ENCODE measurements at places on chromosomes 16 and 17. TPM values are rescaled to one million over a fixed set of nuclear protein-coding genes. Genes with fewer than 3 reads are reported as not detected.

GRCh38 chr16:818592-818991, 18.1 kb upstream of the GNG13 start:
- DNase-seq, result no peak

DNA sequence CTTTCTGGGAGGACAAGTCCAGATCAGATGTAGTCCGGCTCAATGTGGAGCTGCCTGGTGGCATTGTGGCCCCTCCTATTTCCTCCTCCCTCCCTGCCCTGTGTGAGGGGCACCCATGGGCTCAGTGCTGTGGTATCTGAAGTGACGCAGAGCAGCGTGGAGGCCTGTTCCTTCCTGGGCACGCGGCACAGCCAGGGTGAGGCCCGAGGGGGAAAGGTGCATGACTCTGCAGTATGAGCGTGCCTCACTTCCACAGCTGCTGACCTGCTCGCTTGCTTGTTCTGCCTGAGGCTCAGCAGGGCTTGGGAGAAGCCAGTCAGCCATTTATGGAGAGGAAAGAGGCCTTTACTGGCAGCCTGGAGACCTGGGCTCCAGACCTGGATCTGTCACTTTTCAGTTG, 11.7 kb downstream of the TMEM238L start:
- DNase-seq, result no peak

GRCh38 chr17:41777574-41778188, 8.8 kb downstream of the JUP start:
- no peak for DNase-seq

DNA sequence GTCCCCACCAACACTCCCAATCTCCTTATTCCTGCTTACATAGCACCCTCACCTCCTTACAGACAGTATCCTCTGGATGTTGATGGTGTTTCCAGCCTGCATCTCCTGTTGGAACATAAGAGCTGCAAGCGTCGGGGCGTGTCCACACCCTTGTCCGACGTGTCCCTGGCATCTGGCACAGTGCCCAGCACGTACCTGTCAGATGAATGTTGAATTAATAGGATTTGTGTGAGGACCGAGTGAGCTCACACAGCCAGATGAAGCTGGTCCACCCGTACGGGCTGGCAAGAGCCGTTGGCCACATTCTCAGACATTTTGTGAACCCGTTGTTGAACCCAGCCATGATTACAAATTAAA, 12.2 kb upstream of the CBX4 start:
- DNase-seq, result no peak

GRCh38 chr17:12983991-12984884, 33.6 kb downstream of the ELAC2 start:
- DNase-seq, result no peak

DNA sequence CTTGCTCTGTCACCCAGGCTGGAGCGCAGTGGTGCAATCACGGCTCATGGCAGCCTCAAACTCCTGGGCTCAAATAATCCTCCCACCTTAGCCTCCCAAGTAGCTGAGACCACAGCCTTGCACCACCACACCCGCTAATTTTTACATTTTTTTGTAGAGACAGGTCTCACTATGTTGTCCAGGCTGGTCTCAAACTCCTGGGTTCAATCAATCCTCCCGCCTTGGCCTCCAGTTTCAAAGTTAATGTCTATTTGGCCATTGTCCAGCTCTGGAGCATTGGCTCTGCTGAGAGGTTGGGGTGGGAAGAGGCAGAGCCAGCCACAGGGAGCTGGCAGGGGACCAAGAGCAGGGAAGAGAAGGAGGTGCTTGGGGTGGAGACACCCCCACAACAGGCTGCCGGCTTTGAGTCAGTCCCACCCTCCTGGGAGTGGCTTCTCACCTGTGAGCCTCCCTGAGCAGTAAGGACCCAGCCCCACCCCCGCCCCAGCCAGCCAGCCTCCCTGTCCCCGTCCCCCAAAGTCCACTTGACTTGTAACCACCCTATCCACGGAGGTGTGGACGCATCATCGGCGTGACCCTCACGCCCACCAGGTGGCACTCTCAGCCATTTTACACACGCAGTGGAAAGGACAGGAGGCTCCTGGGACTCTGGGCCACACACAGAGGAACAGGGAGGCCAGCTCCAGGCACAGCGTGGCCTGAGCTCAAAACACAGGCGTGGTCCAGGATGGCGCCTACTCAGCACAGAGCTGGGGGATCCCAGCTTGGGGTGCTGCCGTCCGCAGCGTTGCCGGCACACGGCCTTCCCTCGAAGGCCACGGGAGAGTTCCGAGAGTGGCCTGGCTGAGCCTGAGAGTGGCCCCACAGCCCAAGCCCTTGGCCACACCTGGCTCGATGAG, 22.8 kb upstream of the PVALEF start:
- no peak for DNase-seq

- no peak for DNase-seq
Measured at GRCh38 chr16:28290859-28291254, 1.5 kb upstream of the SBK1 start.

DNA sequence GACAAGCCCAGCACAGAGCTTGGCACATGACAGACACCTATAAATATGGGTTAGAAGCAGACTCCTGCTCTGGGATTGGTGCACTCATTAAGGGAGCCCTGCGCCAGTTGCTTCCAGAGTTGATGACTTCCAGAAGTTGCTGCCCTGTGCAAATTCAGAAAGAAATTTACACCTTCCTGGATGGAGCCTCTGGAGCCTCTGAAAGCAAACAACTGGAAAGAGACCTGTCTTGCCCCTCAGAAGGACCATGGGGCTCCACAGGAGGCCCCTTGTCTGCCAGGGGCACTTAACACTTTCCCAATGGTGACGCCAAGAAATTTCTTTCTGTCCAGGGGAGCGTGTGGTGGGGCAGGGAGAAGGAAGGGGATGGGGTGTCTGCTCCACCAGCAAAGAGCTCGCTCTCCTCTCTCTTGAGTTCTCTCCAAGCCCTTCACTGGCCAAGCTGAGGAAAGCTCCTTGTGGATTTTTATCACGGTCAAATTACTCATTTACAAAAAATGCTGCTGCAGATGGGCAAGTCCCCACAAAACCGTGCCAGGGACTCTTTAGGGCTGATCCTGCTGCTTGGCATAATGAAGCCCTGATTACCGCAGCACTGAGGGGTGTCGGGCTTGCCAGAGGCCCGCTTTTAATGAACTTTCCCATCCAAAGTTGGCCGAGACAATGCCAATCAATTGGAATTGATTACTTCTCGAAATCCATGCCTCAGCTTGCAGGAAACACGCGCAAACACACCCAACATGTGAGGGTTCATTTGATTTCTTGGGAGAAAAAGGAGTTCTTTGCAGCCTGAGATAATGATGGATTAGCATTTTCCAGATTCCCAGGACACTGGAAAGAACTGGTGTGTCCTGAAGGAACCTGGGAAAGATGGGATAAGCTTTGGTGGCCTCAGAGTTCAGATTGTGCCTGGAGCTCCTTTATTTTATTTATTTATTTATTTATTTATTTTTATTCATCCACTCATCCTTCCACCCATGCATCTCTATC, 583.6 kb upstream of the CDH5 start:
- DNase-seq, result no peak

DNA sequence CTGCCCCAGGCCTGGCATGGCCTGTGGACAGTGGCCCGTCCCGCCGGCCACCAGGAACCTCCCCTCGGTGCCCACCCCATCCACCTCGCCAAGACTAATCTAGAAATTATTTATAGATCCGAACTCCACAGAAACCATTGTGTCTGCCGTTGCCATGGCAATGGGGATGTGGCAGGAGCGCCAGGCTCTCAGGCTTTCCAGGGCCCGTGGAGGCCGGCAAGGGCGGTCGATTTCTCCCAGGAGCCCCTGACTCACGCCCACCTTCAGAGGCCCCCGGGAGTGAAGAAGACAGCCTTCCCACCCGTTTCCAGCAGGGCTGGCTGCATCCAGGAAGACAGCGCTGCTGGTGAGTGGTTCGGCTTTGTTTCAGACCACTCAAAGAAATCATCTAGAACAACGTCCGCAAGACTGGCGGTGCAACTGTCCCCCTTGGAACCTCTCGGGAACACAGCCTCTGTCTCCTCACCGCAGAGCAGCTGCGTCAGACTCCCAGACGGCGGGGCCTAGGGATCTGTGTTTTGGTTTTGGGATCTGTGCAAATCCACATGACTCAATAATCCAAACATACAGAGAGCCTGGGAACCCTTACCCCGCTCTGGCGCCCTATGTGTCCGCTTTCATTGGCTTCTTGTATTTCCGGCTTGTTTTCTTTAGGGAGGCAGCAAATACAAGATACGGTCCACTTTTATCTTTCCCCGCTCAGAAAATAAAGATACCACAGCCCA, 48.5 kb upstream of the ZCCHC14 start:
- no peak for DNase-seq

GRCh38 chr16:80200079-80200478, 340.7 kb upstream of the DYNLRB2 start:
- no peak for DNase-seq

DNA sequence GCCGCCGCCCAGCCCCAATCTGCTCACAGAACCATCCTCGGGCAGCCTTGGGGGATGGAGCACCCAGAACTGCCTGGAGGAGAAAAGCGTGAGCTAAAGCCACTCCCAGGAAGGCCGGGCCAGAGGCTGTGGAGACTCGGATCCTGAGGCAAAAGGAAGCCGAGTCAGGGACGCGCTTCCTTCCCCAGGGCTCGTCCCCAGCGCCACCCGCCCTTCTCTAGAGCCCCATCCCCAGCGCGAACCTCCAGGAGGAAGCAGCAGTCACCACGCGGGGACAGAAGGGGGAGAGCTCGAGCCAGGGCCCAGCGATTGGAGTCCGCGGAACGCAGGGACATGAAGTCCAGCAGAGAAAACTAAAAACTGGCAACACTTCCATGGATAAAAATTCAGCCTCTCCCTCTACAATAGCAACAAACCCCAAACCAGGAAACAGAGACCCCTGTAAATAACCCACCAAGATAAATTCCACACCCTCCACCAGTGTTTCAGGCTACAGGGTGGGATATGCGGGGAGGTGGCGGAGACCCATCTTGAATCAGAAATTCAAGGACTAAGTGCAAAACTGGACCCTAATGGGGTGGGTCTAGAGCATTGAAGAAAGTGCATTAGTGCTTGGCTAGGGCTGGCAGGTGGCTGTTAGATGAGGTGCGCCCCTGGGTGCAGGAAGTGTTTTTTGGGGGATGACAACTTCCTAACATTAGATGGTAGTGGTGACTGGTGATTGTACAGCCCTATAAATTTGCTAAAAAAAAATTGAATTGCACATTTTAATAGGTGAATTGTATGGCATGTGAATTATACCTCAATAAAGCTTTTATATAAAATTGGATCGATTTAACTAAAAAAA, 116.1 kb upstream of the METRNL start:
- DNase-seq, result peak; percentile 36

GRCh38 chr17:56269556-56270389, 116.5 kb downstream of the ANKFN1 start:
- no peak for DNase-seq

DNA sequence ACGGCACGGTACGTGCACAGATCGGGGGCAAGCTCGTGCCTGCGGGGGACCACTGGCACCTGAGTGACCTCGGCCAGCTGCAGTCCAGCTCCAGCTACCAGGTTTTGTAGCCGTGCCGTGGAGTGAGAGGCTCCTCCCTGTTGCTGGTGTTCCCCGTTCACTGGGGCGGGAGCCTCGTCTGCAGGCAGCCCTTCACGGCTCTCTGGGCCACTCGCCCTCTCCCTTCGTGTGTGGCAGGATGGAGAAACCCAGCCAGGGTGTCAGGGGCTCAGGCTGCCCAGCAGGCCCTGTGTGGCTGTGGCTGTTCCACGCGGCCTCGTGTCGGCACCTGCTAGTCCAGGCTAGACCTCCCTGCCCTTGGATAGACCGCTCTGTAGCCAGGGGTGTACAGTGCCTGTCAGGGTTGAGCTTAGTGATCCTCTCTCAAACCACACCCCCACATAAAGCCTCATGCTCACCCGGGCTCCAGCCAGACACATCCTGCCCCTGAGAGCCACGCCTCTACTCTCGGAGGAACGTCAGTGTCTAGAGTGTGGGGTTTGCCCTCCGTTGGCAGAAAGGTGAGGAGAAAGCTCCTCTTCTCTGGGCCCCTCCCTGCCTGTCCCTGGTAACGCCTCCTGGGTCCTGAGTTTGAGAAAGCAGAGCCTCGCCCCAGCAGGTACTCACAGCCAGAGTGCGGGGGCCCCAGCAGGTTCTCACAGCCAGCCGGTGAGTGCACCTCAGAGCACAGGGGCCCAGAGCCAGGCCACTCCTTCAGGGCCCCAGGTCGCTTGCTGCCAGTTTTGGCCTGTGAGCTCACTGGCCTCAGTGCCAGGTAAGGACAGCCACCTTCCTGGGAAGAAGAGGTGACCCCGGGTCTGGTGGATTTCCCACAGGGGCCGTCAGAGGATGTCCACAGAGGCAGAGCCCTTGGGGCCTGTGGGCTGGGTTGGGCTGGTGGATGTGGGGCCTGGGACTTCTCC, 27.7 kb downstream of the NME3 start:
- no peak for DNase-seq

DNA sequence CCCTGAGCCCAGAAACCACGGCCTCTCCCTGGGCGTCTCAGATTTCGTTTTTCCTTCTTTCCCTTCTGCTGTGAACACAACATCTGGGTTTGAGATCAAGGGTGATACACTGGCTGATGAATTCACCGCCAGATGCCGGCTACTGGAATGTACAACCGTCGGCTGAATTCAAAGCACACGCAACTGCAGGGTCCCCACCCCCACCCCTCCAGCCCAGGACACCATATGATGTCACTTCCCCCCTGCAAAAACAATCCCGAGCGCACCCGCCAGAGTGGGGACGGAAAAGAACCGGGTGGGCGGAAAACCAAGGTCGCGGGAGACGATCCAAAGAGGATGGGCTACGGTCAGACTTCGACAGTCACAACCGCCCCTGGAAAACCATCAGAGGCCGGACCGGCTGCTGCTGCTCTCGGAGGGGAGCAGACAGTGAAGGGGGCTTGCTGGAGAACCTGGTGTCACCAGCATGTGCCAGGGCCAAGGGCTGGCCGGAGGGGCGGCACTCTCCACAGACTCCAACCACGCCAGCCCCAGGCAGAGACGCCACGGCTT, 23.3 kb downstream of the CEP295NL start:
- no peak for DNase-seq

DNA sequence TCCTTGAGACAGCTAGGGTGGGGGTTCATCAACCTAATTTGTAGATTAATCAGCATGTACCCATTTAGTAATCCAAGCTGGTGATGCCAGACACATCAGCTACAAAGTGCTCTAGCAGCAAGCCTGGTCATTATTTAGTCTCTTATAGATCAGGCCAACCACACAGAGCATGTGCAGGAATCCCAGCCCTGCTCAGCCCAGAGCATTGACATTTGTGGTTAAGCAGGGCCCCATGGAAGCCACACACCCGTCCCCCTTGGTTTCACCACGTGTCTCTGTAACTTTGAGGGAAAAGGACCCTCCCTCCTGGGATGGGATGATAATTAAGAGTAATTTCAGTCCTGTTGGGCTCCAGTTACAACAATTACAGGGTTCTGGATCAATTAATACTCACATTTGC, 268.8 kb upstream of the RPL38 start:
- no peak for DNase-seq

- peak; percentile 22 for DNase-seq
Measured at GRCh38 chr16:9258423-9259051, 167.1 kb downstream of the HAPSTR1 start.

DNA sequence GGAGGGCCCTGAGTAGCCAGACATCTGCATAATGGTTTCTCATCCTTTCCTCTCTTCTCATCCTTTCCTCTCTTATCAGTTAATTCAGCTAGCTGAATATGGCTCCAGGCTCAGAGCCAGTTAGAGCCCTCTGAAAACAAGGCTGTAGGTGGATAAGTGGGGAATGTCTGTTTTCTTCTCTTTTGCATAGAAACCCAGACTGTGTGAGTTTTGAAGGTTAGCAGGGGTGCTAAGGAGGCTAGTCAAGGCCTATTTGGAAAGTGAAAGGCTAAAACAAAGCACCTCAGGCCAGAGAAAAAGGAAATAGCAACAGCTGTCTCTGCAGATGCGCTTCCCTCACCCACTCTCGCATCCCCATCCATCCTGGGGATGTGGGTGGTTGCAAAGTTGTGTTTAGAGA, 420.9 kb downstream of the SHISA9 start:
- DNase-seq, result no peak

C16orf74 gene
- total RNA-seq, result 0.46 TPM

All from activated naive CD4-positive, alpha-beta T cell treated with anti-CD3 and anti-CD28 coated beads, Interleukin-2, amount 50 U/mL, for 72 hours (primary cell).